ENCODE measurements at places on chromosomes 12 and 14.

DNA sequence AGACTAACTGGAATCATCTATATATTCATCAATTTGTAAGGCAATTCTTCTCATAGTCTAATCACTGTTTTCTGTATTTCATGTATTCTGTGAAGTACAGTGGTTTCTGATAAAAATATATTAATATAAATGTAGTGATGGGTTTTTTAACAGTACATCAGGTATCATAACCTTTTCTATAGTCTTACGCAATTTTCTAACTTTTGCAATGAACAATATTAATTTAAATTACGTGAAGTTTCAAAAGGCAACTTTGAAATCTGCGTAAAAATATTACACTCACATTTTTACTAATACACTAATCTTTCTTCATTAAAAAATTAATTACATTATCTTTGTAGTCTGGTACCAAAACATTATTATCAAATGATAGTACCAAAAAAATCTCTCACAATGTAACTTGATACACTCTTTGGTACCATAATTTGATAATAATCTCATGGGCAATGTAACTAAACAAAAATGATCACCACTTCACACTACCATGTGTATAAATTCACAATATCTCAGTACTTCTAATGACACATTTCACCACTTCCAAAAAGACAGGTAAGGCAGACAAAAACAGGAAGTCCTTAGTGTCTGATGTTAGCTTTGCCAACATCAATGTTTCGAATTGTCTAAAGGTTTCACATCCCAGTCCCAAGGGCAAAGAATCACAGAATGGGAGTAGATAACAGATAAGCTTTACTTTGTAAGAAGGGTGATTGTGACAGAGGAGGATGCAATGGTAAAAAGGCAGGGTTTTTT is 8.7 kb downstream of the DNAI7 start:
- no peak for DNase-seq

DNA sequence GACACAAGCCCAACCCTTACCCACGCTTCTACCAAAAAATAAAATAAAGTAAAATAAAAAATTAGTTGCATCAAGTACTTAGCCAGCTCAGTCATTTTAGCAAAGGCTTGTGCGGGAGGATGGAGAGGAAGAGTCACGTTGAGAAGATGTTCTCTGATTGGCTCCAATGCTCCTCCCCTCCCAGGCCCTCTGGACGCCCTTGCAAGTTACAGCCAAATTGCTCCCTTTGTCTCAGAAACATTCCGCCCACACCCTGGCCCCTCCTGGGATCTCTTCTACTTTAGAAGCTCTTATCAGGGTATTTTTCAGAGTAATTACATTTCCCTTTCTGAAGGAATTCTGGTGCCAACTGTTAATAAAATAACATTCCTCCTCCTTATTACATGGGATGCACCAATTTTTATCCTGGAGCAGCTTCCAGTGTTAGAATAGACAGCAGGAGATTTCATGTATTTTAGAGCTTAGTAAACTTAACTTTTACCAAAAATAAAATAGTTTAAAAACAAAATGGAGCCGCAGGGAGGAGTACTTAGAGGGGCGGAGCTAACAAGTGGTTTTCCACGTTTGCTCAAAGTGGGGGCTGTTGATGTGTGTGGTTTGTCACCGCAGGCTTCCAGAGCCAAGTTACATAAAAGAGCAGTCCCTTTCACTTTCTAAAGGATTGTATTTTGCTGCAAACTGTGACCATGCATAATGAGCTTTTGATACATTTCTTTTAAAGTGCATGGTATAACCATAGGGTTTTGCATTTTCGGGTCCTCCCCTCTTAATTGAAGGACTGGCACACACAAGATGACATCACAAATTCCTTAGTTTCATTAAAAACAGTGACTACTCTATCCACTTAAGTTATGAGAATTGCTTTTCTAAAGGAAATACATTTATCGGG is 71.7 kb upstream of the RAP1B start:
- DNase-seq, result no peak

DNA sequence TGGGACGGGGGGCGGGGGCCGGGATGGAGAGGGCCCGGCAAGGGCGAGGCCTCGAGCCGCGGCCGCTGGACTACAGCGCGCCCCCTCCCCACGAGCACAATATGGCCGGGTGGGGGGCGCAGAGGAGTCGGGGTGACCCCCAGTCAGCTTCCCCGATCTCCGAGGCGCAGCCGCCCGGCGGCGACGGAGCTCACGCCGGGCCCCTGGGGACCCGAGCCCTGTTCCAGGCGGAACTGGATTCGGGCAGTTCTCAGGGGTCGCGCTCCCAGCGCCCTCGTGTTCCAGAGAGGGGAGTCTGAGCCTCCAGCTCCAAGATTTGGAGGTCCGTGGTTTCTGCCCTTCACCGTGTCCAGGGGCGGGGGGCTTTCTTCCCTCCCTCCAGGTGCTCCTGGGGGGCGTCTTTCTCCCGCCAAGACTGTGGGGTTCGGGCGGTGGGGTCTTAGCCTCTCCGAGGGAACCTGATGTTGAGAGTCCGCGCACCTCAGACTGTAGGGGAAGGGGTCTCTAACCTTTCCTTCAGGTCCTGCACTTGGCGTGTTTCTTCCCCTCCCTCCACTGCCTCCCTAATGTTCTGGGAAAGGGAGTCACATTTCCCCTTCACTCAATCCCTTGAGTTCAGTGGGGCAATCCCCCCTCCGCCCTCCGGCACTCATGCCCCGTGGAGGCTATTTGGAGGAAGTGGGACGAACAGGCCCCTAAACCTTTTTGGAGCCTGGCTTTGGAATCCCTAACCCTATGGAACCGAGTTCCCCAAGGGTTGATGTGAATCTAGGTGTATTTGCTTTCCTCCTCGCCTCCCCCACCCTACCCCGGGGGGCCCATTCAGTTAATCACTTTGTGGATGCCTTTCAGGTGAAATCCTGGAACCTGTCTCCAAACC is 584 bp downstream of the ACVR1B start:
- peak; percentile 41 for DNase-seq

- no peak for DNase-seq
Observed at GRCh38 chr12:28051516-28052354, 79.2 kb upstream of the PTHLH start.

DNA sequence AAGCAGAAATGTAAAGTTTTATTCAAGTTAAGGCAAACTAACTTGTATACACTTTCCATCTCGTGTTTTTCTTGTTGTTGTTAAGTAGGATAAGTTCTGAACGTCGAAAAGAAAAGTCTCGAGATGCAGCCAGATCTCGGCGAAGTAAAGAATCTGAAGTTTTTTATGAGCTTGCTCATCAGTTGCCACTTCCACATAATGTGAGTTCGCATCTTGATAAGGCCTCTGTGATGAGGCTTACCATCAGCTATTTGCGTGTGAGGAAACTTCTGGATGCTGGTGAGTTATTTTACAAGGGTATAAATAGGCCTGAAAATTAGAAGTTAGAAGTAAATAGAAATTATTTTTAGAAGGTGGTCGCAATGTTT is 25.0 kb downstream of the HIF1A start:
- no peak for DNase-seq

DNA sequence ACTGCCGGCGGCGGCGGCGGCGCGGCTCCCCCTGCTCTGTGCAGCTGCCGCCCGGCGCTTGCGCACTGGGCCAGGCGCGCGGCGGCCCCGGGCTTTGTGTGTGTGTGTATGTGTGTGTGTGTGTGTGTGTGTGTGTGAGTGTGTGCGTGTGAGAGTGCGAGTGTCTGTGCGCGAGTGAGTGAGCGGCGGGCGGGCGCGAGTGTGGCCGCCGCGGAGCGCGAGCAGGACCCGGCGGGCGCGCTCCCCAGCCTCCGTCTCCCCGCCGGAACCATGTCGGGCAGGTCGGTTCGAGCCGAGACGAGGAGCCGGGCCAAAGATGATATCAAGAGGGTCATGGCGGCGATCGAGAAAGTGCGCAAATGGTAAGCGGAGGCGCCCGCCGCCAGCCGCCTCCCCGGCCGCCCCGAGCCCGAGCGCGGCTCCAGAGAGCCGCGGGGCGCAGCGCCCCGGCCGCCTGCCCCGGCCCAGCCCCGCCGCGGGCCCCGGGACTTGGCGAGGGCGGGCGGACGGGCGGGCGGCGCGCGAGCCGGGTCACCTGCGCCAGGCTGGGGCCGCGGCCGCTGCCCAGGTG is at the start of gene BCL7A:
TSS of gene BCL7A (plus strand) at position 63 of the 571 bp plus-strand sequence. CDS start at position 271, 208 bp downstream.
- peak; percentile 64 for DNase-seq

DNA sequence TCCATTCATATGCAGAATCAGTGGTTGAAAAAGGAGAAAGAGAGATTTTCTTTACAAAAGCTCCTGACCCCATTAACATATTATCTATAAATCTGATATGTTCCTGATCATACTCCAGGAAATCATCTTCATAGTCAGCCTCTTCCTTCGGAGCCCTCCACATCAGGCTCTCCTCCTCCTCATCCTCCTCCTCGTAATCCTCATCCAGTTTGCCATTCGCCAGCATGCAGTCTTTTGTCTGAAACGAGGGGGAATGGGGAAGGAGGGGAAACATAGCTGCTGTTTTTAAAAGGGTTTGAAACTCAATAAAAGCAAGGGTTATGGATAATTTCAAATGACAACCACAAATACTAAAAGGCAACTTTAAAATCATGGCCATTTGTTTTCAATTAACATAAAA is 60.9 kb downstream of the DICER1 start:
- DNase-seq, result no peak

GRCh38 chr14:58414845-58415244 is 12.5 kb downstream of the TIMM9 start:
- DNase-seq, result peak; percentile 16

- no peak for DNase-seq
Observed at GRCh38 chr14:72787841-72788240, 106.1 kb downstream of the DPF3 start.

- DNase-seq, result peak; percentile 60
Observed at GRCh38 chr14:50741567-50741966, 73.5 kb upstream of the SAV1 start.

- DNase-seq, result no peak
Observed at GRCh38 chr12:26978801-26979200, 35.4 kb downstream of the TM7SF3 start.

- no peak for DNase-seq
Observed at GRCh38 chr12:82745063-82745674, 58.5 kb downstream of the TMTC2 start.

Data from ELR (cell line).